ENCODE measurements at places on chromosomes 13 and 19.

DNA sequence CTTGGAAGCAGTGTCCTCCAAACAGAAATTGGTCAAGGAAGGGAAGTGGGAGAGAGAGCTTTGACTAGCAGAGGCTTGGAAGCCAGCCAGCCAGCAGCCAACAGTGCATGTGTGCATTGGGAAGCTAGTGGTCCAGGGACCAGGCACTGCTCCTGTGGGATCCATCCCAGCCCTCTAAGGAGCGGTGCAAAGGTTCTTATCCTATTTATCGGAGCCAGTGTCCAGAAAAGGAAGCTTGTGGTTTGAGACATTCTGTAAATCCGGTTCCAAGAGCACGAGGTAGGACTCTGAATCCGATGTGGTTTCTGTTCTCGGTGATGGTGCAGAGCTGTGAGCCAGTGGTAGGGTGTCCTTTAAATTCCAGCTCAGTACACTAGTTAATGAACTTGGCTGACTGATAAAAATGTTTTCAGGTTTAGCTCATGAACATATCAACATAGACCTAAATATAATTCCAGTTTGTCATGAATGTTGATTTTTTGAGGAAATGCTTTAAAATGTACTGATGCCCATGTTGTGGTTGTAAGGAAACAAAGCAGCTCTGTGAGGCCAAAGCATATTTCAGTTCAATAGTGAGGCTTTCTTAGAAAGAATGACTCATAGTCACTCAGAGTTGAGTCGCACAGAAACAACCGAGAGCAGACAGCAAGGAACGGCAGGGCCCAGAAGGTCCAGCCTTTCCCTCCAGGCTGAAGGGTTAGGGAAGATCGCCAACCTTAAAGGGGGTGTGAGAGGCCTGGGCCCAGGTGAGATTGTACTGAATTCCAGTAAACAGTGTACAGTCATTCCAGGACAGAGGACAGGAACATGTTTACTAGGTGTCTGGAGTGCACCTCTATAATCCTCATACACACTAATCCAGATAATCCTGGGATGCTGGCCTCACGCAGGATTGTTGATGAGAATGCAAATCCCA, 21.5 kb upstream of the GARRE1 start:
- peak; percentile 57 for DNase-seq

DNA sequence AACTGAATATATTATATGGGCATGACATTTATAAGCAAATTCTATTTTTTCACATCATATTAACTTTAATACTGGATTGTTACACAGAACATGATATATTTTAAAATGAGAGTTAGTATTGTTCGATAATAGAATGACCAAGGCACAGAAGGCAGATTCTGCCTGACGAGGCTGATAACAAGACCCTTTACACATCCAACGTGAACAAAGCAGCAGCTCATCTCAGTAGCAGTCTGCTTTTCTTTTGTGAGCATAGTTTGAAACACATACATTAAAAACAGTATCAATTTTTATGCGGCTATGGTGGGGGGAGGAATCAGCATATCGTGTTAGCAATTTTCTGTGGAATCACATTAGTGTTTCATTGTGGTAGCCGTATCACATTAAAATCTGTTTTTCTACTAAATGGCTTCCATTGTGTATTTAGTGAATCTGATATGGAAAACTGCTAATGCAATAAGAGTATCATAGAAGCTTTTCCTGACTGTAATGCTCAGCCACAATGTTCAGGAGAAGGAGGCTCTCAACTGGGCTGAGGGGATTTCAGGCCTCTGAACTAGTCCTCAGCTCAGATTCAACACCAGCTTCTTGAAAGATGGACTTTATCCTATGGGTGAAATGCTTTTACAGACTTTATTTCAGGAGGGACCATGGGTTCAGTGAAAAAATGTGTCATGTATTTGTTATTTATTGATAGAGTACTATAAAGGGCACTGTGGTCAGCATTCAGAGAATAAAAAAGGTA, 4.0 kb downstream of the SMAD9 start:
- no peak for DNase-seq

GRCh38 chr19:3515891-3516422, 9.8 kb downstream of the FZR1 start:
- no peak for DNase-seq

DNA sequence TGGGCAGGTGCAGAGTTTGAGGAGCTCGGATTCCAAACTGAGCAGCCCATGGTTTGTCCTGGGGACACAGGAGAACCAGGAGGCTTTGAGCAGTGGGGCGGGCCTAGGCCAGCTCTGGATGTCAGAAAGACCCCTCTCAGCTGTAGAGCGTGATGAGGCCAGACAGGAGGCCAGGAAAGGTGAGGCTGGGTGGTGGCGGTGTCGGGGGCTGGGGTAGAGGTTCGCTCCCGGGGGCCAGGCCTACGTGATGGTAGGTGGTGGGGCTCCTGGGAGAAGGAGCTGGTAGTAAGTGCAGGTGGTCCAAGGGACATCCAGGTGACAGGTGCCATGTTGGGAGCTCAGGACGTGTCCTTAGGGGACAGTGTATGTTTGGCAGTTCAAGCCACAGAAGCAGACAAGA, 13.5 kb upstream of the PTOV1 start:
- DNase-seq = no peak

DNA sequence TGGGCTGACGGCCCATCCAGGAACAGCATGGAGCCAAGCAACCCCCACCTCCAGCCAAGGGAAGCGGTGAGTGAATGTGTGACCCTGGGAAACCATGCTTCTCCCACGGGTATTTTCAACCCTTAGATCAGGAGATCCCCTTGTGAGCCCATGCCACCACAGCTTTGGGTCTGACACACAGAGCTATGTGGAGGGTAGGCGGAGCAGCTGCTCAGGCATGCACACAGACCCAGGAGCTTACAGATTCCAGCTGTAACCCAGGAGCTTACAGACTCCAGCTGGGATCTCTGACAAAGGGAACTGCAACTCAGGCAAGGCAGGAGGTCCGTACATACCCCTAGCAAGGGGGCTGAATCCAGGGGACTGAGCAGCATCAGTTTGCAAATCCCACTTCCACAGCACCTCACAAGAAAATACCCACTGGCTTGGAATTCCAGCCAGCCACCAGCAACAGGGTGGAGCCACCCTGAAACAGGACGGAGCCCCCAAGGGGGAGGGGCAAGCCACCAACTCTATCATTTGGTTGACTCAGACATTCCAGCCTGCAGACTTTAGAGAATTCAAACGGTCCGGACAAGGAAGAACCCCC, 40.8 kb upstream of the RFXAP start:
- DNase-seq = no peak

DNA sequence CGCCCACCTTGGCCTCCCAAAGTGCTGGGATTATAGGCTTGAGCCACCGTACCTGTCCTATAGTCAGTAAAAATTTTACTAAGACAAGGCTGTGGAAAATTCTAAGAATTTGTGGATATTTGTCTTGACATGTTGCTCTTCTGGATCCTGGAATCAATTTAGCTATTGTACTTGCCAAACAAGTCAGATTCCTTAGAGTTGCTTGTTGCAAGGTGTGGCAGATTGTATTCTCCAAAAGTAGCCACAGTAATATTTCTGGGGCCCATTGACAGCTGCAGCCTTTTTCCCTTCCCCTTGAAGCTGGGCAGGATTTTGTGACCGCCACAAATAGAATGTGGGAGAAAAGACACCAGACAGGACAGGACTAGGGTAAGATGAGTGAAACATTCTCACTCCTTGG, 98.8 kb upstream of the TMTC4 start:
- DNase-seq = no peak

DNA sequence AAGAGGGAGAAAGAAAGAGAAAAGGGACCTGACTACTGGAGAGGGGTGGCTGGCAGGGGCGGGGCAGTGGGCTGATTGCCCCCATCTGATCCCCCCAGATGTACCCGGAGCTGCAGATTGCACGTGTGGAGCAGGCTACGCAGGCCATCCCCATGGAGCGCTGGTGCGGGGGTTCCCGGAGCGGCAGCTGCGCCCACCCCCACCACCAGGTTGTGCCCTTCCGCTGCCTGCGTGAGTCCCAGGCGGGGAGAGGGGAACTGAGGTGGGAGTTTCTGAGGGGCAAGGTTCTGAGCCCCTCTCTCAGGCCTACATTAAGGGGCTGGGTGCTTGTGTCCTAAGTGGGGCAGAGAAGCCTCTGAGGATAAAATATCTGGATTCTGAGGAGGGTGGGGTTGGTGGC, 2.4 kb downstream of the APLP1 start:
- no peak for DNase-seq

- DNase-seq = no peak
Observed at GRCh38 chr19:19777692-19778091, 43.9 kb downstream of the ZNF506 start.

DNA sequence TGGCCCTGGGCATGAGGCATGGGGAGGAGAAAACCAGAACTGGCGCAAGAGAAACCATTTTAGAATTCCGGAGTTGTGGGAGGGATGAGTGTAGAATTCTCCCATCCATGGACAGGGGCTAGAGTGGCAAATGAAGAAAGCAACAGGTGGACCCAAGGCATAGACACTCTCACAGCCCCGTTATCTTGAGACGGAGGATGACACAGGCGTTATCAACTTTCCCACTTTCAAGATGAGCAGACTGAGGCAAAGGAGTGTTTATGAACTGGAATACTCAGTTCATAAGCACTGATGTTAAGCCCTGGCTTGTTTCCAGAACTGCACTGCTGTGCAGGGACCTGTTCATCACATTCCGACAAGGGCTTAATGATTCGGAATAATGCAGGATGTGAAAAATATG, 1.1 kb upstream of the GTF3A start:
- DNase-seq = no peak

DNA sequence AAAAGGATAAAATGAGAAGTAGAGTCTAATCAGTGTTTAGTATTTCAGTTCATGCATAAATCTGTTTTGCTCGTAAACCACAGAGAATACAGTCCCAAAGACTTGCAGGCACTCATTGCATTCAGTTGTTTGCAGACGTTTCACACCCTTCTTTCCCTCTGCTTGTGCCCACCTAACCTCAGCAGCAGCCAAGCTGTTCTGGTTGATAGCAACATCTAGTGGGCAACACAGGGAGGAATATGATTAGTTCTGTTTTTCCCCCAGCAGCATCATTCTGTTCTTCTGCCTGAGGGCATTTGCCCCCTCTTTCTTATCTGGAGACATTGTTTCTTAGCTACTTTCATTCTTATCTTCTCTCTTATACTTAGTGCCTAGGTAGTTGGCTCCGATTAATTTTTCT, 135.6 kb downstream of the PAN3 start:
- no peak for DNase-seq

GRCh38 chr13:24624801-24625231, 55.4 kb upstream of the ATP12A start:
- DNase-seq = no peak

DNA sequence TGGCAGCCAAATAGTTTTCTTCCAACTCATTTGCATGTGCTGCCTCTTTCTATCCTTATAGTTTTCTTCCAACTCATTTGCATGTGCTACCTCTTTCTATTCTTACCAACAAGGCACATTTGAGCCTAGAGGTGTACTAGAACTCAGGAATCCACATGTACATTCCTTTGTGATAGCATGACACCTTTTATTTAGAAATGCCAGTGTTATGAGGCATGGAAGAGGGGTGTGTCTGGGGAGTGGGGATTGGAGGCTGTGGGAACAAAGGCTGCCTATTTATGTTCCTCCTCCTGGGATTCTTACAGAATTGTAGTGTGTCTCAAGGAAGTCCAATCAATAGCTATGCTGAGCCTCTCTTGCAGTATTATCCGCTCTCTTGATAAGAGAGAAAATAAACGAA, 966.7 kb downstream of the PCDH17 start:
- DNase-seq = no peak

- peak; percentile 79 for DNase-seq
Observed at GRCh38 chr19:47122359-47123335, 8.0 kb upstream of the SAE1 start.

- no peak for DNase-seq
Observed at GRCh38 chr13:30927595-30927994, 4.9 kb upstream of the TEX26 start.

DNA sequence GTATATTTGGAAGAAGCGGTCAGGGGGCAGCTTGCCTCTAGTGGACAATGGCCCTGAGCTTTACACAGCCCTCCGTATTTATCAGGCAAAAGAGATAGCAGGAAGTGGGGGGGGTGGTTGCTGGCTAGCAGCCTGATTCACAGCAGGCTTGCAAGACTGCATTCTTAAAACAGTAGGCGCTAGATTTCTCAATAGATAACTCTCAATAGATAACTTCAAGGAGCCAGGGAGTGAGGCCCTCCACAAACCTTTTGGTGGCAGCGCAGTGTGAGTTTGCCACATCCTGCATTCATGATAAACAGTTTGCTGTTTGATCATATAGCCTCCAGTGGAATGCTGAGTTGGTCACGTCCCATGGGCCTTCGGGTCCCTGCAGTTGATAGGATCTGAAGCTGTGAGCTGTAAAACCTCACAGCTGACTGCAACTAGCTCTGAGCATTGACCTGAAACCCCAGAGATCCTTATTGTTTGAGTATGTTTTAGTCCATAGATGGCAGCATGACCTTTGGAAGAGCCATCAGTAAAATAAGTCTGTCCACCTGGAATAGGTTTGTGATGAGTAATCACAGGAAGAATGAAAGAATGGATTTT, 12.2 kb downstream of the FPR3 start:
- no peak for DNase-seq

- DNase-seq = peak; percentile 3
Observed at GRCh38 chr19:14830702-14831101, 4.3 kb downstream of the OR7A5 start.

- DNase-seq = no peak
Observed at GRCh38 chr13:34137200-34137599, 319.3 kb downstream of the RFC3 start.

DNA sequence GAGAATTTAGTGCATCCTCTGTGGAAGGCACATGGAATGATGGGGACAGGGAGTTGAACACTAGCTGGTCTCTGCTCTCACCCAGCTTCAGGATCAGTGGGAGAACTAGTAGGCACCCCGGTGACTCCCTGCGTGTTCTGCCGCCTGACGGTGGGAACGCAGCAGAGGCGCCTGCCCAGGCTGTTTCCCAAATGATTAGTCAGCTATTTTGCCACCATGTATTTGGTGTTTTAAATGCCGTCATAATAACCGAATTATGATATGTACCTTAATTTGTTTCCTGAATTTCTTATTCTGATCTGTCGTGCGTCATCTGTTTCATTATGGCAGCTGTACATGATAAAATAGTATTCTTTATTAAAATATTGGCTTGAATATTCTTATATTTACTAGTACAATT, 115.9 kb upstream of the GJB6 start:
- DNase-seq = no peak

DNA sequence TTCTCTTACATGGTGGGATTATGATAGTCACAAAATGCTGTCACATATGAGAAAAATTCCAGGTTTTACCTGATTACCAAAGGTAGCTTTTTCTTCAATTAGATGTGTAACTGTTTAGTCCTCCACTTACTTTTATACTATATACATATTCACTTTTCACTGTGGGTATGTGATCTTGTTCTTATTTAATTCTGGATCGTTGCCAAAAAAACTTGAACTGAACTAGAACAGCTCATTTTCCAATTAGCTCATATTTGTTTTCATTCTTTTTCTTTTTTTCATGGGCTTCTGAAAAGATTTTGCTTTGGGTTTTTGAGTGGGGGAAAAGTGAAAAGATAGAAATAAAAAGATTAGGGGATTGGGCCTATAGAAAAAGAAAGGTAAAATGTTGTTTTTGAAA, 291.9 kb downstream of the NDFIP2 start:
- no peak for DNase-seq

All from NCI-H226 (cell line).